ENCODE measurements at places on chromosomes 3 and 15. TPM values are rescaled to one million over a fixed set of nuclear protein-coding genes. Genes with fewer than 3 reads are reported as not detected.

Gene TMEM45A
- 12.2 TPM for polyA plus RNA-seq

Gene EFCC1
- polyA plus RNA-seq: 1.9 TPM

GRCh38 chr3:100104442-100104798, 9.9 kb downstream of the FILIP1L start:
- H3K4me1 ChIP-seq: peaks cover 10% of the 10 kb centered on the region
- DNase-seq: no peak
- no peak overlapping the region for H3K27ac ChIP-seq
- H3K4me3 ChIP-seq: no peak overlapping the region
- H3K27me3 ChIP-seq: no peaks in the 10 kb centered on the region
- no peaks in the 10 kb centered on the region for H3K36me3 ChIP-seq

GRCh38 chr3:57061556-57061955, 1.1 kb downstream of the SPATA12 start:
- H3K27me3 ChIP-seq: no peaks in the 10 kb centered on the region
- DNase-seq: no peak
- peaks cover 27% of the 10 kb centered on the region for H3K4me1 ChIP-seq
- no peaks in the 10 kb centered on the region for H3K36me3 ChIP-seq
- peak overlapping the region; percentile 83 for H3K27ac ChIP-seq

- no peaks in the 10 kb centered on the region for H3K36me3 ChIP-seq
- H3K4me1 ChIP-seq: peaks cover 6% of the 10 kb centered on the region
- no peaks in the 10 kb centered on the region for H3K27me3 ChIP-seq
- H3K4me3 ChIP-seq: no peak overlapping the region
- DNase-seq: peak; percentile 98
Observed at GRCh38 chr3:23685541-23686258, 120.1 kb upstream of the UBE2E1 start.

DNA sequence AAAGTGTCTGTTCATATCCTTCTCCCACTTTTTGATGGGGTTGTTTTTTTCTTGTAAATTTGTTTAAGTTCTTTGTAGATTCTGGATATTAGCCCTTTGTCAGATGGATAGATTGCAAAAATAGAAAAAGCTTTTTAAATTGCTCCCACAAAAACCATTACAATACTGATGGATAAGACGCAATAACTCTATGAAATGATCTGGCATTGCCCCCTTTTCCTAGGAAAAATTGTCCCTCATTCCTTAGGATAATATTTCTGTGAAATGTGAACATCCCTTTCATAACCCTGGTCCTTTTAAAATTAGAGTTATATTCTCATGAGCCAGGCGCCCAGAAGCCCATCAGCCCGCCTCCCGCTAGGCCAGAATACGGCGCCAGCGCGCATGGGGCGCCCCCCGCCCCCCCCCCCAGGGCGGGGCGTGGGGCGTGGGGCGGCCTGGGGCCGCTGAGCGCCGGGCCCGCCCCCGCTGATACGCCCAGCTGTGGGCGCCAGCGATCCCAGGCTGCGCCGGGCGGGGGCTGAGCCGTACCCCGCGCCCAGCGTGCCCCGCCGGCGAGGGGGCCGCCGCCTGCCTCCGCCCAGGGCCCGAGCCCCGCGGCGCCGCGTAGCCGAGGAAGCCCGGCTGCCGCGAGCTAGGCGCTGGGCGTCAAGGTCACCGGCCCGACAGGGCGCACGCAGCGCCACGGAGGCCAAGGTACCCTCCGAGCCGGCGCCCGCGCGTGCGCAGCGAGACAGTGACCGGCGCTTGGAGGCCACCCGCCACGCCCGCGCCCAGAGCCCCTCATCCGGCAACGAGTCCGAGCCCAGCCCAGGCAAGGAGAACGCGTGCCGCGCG, 11.1 kb upstream of the ROPN1B start:
- H3K4me3 ChIP-seq: no peak overlapping the region
- no peak overlapping the region for H3K27ac ChIP-seq
- H3K4me1 ChIP-seq: no peaks in the 10 kb centered on the region
- peak; percentile 27 for DNase-seq
- H3K36me3 ChIP-seq: no peaks in the 10 kb centered on the region

DNA sequence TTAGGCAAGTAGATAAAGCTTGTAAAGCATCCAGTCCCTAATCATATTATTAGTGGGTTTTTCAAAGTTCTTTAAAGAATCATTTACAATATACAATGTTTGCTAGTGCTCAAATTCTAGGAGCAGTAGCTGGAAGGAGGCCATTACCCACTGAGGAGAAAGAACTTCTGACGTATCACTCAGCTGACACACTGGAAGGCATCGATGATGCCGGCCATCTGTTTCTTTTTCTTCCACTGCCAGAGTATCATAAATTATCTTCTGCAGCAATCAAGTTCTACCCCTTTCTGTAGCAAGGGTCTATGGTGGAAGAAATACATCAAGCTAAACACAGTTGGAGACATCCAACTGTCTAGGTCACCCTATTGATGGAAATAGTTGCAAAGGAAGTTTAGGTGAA, 243.2 kb upstream of the LRRN1 start:
- H3K4me1 ChIP-seq: no peaks in the 10 kb centered on the region
- no peaks in the 10 kb centered on the region for H3K36me3 ChIP-seq
- H3K4me3 ChIP-seq: no peak overlapping the region
- no peak for DNase-seq
